ENCODE measurements at places on chromosomes 6 and 20.

DNA sequence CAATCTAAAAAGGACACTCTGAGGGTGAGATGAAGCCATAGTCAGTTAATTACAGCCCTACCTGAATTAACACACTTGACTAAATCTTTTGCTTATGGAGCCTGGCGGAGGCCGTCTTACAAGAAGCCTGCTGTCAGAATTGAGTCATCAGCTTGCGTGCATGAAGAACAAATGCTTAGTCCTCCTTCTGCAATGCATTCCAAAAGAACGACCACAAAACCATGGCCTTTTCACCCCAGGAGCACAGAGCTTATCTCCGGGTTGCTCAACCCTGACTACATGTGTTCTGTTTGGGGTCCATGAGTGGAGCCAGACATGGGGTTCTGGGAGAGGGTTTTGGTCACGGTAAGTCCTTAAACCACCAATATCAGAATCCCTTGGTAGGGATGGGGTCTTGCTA, 318.1 kb downstream of the CLIC5 start:
- peak; percentile 18 for DNase-seq

- peak; percentile 61 for DNase-seq
These were observed 2.4 kb upstream of the EFHC1 start for GRCh38 chr6:52417675-52418111.

- peak; percentile 80 for DNase-seq
These were observed at the start of gene SNAP25 for GRCh38 chr20:10218536-10219451. TSS of gene SNAP25 (plus strand) at chr20:10218830. CDS start at chr20:10275492, 56,662 bp downstream.

- DNase-seq = peak; percentile 39
These were observed 14.5 kb downstream of the CD109 start for GRCh38 chr6:73710470-73710869.

DNA sequence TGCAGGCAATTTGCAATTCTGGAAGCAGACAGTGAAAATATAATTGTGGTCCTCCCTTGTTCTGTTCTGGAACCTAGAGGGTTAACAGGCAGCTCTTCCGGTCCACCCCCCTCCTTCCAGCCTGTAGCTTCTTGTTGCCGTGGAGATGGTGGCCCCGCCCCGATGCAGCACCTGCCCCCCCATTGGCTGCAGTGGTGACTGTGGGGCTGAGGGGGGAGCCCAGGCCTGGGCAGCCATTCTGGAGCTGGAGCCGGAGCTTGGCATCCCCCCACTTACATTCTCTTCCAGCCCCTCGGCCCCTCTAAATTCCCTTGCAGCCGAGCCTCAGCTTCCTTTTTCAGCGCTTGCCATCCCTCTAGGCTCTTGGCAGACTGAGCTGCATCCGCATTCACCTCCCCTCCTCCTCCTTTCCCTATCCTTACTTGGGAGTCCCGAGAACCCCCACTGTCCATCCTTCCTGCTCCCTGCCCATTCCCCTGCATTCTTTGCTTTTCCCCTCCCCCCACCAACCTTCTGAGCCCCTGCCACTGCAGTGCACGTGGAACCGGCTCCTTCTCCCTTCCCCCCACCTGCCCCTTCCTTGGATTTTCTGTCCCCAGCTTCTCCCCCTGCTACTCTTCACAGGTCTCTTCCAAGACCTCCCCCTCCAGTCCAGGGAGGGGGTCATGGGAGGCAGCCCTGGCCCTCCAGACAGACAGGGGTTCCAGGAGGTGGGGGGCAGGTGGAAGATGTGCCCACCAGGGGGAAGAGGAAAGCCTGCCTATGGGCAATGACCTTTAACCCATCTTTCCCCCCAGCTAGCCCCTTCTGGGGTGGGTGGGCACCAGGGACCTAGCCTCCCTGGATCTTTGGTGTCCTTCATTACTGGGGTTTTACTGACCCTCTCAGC, 11.4 kb downstream of the SYNGAP1 start:
- peak; percentile 94 for DNase-seq

DNA sequence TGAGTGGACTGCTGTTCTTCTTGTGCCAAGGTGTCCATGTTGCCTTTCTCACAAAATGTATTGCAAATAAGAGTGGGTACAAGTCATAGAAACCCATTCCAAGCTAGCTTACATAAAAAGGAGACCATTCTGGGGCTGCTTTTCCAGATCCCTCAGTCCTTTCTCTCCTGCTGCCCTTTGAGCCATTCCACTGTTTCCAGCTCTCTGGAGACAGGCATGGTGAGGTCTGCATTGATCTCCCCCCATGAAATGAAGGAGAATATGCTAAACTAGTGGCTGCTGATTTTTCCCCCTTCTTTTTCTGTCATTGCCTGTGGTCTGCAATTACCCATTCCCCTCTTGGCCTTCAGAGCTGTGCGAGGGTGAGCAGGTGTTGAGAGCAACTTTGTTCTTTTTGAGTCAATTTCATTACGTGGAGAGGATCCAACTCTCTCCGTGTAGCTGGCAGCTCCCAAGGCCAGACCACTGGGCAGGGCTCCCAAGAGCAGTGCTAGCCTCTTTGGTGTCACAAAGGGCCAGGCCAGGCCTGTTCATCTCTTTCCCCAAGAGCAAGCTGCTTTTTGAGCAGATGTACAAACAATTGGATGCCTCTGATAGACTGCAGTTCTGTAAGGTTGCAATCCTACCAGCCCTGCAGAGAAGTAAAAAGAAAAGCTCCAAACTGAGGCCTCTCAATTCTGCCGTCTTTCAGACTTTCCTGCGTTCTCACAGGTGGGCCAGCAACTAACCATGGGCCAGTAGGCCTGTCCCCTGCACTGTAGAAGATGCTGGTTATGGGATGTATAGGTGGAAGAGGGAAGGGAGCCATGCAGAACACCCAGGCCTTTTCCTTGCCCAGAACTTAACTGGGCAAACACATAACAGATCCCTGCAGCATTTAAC, 96.1 kb upstream of the ARMC2 start:
- no peak for DNase-seq

Data from hematopoietic multipotent progenitor cell treated with erythropoietin and hydrocortisone succinate and interleukin-3 and kit ligand, for 6 days (in vitro differentiated cells).